ENCODE measurements at places on chromosomes 3 and 15. TPM values are rescaled to one million over a fixed set of nuclear protein-coding genes. Genes with fewer than 3 reads are reported as not detected.

GAP43 gene
- total RNA-seq: 6.1 TPM

STARD5 gene
- total RNA-seq: 14.9 TPM

PROS1 gene
- total RNA-seq: 180 TPM

- peaks cover 5% of the 10 kb centered on the region for H3K36me3 ChIP-seq
- DNase-seq: no peak
- H3K4me3 ChIP-seq: no peak overlapping the region
- no peaks in the 10 kb centered on the region for H3K27me3 ChIP-seq
- no peak overlapping the region for H3K27ac ChIP-seq
These were observed 44.1 kb downstream of the LRIG1 start for GRCh38 chr3:66456711-66457173.

- peak overlapping the region; percentile 50 for H3K27ac ChIP-seq
- peaks cover 14% of the 10 kb centered on the region for H3K4me1 ChIP-seq
- no peak overlapping the region for H3K4me3 ChIP-seq
- DNase-seq: no peak
- H3K36me3 ChIP-seq: no peaks in the 10 kb centered on the region
- no peaks in the 10 kb centered on the region for H3K27me3 ChIP-seq
These were observed 115.7 kb downstream of the ARRDC4 start for GRCh38 chr15:98076021-98076816.

- H3K27ac ChIP-seq: no peak overlapping the region
- H3K36me3 ChIP-seq: no peaks in the 10 kb centered on the region
- no peaks in the 10 kb centered on the region for H3K27me3 ChIP-seq
- H3K4me1 ChIP-seq: peaks cover 34% of the 10 kb centered on the region
These were observed 15.0 kb downstream of the KAT2B start for GRCh38 chr3:20055020-20055775.

DNA sequence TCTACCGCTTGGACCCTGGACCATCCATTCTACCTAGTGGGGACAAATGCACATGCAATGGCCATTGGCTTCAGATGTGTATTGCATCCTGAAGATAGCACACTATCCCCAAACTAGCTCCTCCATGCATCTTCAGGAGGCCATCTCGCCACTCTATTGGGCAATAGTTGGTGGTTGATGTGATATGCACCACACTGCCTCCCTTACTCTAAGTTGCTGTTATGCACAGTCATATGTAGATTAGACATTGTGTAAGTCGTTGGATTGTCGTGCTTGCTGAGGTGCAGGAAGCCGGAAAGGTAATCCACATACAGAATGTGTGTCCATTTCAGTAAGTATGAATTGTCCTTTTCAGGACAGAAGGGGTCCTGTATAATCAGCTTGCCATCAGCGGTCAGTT lies 26.7 kb upstream of the PLA2G4D start:
- H3K36me3 ChIP-seq: no peaks in the 10 kb centered on the region
- H3K4me1 ChIP-seq: no peaks in the 10 kb centered on the region
- no peak overlapping the region for H3K27ac ChIP-seq
- no peaks in the 10 kb centered on the region for H3K27me3 ChIP-seq
- no peak for DNase-seq

- no peak for DNase-seq
- H3K4me3 ChIP-seq: no peak overlapping the region
- H3K36me3 ChIP-seq: no peaks in the 10 kb centered on the region
- no peaks in the 10 kb centered on the region for H3K4me1 ChIP-seq
- no peak overlapping the region for H3K27ac ChIP-seq
- H3K27me3 ChIP-seq: no peaks in the 10 kb centered on the region
These were observed 64.0 kb upstream of the AKAP13 start for GRCh38 chr15:85316244-85316934.

DNA sequence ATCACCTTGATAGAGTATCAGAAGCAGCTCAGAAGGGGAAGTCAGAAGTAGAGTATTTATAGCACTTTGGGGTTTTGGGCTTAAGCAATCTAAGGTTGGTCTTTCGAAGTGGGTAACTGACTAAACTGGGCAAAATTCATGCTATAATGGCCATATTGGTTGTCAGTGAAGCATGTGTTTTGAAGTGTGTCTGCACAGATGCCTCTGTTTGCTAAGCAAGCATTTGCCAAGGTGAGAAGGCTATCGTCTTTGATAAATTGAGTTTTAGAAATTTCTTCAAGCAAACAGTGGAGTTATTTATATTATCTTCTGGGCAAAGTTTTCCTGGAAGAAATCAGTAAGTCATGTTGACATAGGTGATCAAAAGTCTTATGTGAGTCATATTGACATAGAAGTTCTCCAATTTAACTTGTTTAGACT lies 412.8 kb upstream of the TGFBR2 start:
- H3K4me1 ChIP-seq: no peaks in the 10 kb centered on the region
- no peak overlapping the region for H3K4me3 ChIP-seq
- no peaks in the 10 kb centered on the region for H3K27me3 ChIP-seq
- no peak overlapping the region for H3K27ac ChIP-seq
